Stimulated activated CD4-positive, alpha-beta T cell treated with anti-CD3 and anti-CD28 coated beads, Interleukin-1b, Interleukin-23, amount 100 ng/mL, for 1 hour (primary cell): ENCODE measurements at places on chromosomes 4 and X.

GRCh38 chr4:3802571-3803474 lies 36.6 kb downstream of the ADRA2C start:
- no peak for DNase-seq

- DNase-seq = no peak
These were observed 22.2 kb upstream of the TBC1D8B start for GRCh38 chrX:106780264-106780663.

DNA sequence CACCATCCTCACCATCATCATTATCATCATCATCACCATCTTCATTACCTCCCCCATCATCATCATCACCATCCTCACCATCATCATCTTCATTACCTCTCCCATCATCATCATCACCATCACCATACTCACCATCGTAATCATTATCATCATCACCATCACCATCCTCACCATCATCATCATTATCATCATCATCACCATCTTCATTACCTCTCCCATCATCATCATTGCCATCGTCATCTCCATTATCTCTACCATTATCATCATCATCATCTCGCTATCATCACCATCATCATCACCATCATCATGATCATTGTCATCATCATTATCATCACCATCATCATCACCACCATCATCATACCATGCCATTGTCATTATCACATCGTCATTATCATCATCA lies 362.9 kb downstream of the DHRSX start:
- DNase-seq = no peak

- DNase-seq = no peak
These were observed 56.0 kb downstream of the MED28 start for GRCh38 chr4:17670423-17670822.

- DNase-seq = no peak
These were observed 86.5 kb downstream of the MAGED4 start for GRCh38 chrX:52271206-52271605.

DNA sequence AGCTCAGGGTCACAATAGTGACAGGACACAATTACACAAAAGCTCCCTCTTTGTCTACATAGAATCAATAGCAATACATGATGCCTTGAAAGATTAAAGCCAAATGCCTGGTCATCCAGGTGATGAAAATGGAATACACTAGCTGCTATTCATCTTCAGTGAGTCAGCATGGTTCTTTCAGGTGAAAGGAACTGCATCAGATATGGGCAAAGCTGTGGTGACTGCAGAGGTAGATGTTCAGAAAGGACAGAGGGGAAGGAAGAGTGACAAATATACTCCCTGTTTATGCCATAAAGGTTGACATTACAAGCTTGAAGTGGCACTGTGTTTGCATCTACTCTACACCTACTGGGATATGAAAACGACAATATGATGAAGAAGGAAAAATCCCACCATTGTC lies 20.0 kb upstream of the FTHL17 start:
- no peak for DNase-seq

DNA sequence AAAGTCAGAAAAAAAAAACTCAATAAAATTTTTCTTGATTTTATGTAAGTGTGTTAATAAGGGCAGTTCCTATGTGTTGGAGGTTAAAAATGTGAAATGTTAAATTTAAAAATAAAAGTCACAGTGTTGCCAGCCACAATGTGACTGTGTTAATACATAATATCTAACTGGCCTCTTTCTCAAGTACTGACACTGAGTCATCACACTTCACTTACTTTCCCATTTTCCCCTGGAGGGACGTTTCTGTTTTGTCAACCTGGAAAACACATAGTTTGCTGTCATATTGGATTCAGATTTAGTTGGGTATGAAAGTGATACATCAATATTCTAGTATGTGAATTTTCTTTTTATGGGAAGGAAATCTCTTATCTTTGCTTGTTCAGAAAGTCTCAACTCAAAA lies 46.4 kb downstream of the ARHGEF38 start:
- DNase-seq = no peak

DNA sequence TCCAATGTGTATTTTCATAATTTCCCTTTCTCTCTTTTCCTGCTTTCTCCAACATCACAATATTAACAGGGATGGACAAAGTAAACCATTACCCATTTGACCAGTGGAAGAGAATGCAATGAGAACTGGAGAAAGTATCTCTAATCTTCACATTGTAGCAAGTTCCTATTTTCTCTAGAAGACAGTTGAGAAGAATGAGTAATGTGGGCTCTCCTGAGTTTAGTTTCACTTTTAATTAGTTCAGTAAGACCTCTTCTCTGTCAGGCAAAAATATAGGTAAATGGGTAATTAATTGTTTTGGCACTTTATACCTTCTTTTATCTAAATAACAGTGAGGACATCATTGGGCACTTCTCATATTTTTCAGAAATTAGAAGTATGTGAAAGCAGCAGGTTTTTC lies 602.0 kb downstream of the GLUD2 start:
- DNase-seq = no peak

DNA sequence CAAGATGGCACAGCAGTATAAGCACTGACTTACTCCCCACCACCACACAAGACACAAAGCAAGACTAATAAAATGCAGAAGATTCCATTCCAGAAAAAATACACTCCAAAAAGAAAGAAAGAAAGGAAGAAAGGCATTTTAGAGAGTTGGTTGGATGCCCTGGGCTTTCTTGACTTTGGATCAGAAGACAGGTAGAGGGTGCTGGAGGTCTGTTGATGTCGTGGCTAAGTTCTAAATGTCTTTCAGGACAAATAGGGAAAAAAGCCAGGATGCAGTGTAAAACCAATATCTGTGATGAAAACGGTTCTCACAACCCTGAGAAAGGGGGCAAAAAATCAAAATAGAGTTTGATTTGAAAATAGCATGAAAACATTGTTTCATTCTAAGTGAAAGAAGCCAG lies 555.2 kb upstream of the PRKX start:
- no peak for DNase-seq

DNA sequence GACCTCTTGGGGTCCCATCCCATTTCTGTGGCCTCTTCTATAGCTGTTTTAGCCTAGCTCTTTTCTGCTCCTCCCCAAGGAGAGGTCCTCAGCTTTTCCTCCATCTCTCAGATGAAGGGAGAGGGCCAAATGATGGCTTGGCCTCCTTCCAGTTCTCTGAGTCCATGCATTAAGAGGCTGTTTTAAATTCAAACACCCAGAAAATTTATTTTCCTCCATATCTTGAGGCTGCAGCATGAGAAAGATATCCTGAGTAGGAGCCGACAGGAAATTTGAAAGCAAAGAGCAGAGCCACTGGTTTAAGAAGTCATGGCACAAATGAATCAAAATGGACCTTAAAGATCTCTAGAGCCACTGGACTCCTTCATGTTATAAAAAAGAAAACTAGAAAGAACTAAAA lies 558.8 kb downstream of the MID1IP1 start:
- no peak for DNase-seq

GRCh38 chr4:26878794-26879391 lies 18.3 kb downstream of the STIM2 start:
- DNase-seq = no peak
